ENCODE measurements at places on chromosomes 7 and 10.

DNA sequence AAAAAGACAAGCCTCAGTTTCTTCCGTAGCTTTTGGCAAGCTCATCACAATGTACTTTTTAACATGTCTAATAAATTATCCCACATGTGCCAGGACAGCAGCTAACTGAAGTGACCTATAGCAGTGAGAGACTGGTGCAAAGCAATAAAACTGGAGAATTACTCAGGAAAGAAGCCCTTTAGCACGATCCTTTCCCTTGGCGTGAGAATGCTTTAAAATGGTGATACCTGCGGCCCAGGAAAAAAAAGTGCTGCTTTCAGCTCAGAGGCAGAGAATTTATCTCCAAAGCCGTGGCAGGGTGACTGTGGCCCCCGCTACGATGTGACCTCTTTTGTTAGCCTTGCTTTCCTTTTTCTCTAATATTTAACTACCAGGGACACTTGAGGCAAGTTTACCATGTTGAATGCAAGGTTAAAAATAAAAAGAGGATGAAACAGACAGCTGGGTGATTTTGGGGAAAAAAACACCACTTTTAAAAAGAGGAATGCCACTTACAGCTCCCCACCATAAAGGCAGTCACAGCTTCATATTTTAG, 184.0 kb downstream of the FANK1 start:
- no peak for DNase-seq

DNA sequence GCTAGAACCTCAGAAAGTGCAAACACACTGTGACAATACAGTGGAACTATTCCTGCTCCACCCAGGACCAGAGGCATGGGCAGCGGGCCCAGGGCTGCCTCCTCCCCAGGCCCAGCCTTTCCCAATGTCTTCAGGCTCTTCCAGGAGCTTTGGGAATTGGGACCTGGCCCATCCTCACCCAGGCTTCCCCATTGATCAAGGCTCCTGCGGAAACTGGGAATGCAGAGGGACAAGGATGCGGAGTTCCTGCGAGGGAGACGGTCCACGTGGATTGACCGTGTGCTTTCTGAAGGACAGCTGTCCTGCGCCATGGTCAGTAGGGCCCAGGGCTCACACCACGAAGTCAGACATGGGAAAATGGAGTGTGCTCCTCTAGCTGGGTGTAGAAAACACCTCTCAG, 56.6 kb downstream of the CSGALNACT2 start:
- no peak for DNase-seq

DNA sequence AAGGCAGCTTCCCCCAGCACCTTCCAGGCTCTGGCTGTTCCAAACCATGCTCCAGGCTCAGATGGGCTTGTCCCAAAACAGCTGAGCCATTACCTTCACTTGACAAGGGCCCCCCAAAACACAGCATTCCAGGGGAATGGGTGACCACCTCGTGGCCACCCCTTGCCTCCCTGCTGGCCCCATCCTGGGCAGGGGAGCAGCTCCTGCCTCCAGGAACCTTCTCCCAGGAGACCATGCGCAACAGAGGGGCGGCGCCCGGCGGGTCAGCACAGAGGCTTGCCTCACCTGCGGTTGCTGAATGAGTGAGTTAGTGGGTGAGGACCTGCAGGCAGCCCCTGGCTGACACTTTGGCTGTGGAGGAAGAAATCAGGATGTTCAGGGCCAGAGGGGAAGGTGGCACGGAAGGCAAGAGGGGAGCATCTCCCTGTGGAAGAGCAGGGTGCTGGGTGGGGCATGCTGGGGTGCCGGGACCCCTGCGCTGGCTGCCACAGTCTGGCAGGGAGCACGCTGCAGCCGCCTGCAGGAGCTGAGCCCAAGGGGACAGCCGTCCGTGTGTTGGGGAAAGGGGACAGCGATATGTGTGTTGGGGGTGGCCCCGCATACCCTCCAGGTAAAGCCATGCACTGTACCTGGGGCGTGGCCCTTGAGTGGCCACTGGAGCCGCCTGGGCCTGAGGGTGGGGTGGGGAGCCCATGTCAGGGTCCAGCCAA, 54.7 kb downstream of the PWWP2B start:
- DNase-seq, result no peak

DNA sequence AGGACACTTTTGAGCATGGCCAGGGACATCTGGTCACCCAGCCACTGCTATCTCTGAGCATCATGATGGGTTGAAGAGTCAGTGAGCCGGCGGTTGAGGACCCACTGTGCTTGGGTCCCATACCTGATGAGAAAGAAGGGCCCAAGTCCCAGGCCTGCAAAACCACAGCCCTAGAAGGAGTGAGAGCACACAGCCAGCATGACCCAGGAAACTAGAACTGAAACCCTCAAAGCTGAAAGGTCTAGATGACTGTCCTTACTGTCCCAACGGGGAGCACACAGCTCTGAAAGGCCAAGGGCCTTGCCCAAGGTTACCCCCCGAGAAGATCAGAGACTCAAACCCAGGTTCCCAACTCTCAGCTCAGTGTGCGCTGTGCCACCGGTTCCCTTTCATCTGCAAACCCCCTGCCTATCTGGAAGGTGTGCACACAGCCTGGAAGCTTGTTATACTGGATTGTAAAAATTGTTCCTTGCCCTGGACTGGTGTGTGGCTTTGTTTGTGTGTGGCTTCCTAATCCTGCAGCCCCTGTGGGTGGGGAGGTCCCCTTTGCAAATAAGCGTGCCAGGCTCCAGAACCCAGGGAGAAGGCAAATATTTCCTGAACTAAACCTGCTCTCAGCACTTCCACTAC, 22.6 kb upstream of the PSAP start:
- peak; percentile 71 for DNase-seq

- peak; percentile 50 for DNase-seq
Observed at GRCh38 chr10:103192451-103193106, 493 bp downstream of the NT5C2 start.

Data from GM12892 (cell line).